Mucosa of gallbladder (tissue), 1 donor: ENCODE measurements at places on chromosomes 12 and 14.

- no peak for DNase-seq
Measured at GRCh38 chr12:123139926-123140675, 10.8 kb downstream of the PITPNM2 start.

DNA sequence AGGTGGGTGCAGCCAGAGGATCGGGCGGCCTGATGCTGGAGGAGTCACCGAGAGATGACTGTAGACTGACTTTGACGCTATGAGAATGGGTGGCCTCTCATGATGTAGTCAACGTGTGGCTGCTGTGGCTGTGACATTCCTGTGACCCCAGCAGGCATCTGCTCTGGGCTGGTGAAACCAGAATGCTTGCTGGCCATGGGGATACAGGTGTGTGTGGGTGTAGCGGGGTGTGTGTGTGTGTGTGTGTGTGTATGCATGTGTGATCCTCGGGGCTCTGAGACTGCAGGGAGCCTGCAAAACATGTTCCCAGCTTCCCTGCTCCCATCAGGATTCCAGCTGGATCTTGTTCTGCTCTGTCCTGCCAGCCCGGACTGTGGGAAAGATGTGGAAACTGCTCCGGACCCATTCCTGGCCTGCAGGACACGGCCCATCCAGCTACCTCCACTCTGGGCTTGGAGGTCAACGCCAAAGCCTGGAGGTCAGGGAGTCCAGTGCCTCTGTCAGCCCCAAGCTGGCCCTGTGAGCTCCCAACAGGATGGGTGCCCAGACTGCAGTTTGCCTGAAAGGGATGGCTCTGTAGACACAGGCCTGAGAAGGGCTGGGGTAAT lies 18.8 kb upstream of the HHIPL1 start:
- DNase-seq, result no peak

DNA sequence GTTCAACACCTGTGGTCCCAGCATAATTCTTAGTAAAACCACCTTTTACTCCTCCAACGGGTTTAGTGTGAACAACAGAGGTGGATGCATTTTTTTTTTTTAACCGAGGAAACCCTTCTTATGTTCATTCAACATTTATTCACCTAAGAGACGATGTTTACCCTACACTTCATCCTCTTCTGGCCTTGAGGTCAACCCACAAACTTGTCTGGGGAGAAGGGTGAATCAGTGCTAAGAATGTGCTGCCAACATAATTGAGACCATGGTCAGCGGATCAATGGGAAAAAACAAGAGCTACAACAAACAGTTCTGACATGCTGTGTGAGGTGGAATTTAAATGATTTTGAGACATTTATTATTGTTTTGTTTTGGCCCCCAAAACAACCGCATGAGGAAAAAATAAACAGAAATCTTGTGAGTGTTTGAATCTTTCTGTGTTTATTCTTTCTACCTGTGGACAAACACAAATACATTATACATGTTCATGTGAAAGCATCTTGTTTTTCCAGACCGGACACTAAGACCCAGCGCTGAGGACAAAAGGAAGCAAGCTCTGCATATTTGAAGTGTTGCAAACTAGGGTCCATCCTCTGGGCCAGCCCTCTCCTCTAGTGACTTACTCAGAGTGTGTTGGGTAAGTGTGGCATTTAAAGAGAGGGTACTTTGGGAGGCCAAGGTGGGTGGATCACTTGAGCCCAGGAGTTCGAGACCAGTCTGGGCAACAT lies 5.1 kb upstream of the USP30 start:
- DNase-seq, result no peak

GRCh38 chr12:43148691-43149090 lies 403.3 kb downstream of the ADAMTS20 start:
- DNase-seq, result no peak

GRCh38 chr12:39692258-39692853 lies 72.8 kb upstream of the ABCD2 start:
- DNase-seq, result no peak

DNA sequence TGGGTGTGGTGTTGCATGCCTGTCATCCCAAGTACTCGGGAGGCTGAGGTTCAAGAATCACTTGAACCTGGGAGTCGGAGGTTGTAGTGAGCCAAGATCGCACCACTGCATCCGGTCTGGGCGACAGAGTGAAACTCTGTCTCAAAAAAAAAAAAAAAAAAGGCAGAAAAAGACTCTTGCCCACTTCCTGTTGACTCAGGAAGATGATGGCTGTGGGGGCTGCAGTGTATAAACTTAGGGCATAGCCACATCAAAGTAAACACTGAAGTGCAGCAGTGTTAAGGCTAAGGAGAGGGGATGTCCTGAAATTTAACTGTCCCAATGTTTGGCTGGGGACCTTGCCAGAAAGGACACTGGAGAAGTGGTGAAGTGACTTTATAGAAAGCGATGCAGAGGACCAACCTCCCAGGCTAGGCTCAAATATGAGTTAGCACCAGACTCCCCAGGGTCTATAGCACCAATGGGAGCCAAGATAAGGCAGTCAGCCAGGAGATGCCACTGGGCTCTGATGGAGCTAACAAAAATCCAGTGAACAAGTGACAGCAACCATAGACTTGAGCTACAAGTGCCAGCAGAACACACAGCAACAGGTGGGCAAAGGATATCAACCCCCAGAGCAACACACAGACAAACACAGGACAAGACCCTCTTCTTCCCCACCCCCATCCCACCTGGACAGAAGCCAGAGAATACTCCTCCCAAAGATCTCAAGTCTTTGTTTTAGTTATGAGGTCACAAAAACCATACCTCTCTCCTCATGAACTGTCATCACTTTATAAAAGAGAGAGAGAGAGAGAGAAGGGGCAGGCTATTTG lies 28.0 kb downstream of the NELL2 start:
- no peak for DNase-seq
